Amniotic epithelial cell (primary cell): ENCODE measurements at places on chromosomes 3 and 15.

DNA sequence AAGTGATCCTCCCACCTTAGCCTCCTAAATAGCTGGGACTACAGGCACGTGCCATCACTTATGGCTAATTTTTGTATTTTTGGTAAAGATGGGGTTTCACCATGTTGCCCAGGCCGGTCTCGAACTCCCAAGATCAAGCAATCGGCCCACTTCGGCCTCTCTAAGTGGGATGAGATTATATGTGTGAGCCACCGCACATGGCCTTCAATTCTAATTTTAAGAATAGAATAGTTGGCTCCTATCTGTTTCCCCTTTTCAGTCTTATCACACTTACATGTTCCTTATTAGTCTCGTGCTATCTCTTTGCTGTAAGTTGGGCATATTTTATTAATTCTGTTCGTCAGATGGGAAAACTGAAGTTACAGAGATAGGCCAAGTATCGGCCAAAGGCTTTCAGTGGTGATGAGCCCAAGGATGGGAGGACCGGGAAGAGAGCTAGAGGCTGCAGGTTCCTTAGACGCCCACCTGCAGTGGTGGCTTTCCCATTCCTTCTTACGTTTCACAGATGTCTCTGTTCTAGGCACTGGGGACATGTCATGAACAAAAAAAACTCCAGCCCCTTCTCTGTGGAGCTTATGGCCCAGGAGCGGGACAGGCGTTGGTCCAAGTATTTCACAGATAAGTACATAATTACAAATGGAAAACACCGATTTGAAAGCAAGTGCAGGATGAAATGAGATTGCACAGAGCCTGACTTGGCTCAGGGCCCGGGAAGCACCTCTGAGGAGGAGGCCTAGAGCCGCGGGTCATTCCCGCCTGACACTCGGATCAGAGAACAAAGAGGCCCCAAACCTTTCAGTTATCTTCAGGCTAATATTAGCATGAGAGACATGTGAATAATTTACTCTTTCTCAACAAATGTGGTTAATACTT, 91.1 kb upstream of the KLF13 start:
- DNase-seq: peak; percentile 88

DNA sequence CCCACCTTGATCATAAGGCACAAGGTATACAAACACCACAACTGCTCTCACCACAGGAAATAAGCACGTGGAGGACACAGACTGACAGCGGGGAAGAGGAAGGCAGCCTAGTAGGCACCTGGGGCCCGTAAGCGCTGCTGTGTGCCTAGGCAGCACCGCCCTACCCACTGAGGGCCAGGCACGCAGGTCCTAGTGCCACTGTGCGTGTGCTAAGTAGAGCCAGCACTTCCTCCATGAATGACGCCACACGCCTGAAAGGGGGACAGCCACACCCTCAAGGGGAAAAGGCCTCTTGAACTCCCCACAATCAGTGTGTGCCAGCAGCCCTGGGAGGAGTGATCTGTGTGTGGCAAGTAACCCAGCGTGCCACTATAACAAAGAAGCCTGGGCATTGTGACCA, 73.0 kb downstream of the ATP1B3 start:
- no peak for DNase-seq

DNA sequence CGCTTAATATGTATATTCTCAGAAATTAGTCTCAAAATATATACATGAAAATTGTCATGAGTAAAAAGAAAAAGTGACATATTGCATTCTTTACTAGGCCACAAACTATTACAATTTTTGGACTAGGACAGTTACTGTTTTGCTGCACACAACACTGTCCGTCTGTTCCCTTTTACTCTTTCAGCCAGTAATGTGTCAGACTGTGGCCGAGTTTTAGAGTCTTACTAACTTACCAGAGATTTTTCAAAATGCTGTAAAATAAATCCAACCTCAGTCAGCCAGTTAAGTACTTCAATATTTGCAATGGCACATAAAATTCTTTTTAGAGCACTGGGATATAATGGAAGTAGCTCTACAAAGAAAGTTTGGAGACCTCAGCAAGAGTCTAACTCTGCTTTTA, 380.3 kb upstream of the IL12A start:
- DNase-seq: no peak

- DNase-seq: no peak
Measured at GRCh38 chr15:37004373-37004869, 95.9 kb downstream of the MEIS2 start.

DNA sequence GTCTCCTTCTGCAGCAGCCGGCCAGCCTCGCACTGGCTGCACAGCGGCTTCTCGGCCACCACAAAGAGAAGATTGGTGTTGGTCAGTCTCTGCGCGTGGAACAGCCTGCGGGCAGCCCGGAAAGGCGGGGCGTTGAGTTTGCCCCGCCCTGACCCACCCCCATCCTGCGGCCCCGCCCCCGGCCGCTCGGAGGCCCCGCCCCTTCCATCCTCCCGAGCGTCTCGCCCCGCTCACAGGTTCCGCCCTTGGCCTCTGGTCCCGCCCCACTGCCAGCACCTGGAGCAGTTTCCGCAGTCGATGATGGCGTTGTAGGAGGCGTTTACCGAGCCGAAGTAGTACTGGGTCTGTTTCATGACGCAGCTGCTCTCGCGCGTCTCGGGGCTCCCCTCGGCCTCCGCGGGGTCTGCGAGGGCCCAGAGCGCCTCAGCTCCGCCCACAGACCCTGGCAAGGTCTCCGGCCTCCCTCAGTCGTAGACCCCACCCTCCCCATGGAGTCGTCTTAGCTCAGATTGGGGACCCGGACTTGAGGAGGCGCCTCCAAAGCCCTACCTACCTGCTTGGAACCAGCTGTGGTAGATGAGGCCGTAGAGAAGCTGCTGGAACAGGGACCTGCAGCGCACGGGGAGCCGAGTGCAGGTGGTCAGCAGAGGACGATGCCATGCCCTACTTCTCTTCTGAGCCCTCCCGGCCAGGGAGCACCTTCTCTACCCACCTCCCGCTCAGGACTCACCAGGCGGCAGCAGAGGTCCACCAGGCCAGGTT, 5.9 kb upstream of the TMEM115 start:
- DNase-seq: peak; percentile 62
